WTC11 (cell line): ENCODE measurements at places on chromosomes 6 and 20. TPM values are rescaled to one million over a fixed set of nuclear protein-coding genes. Genes with fewer than 3 reads are reported as not detected.

GRCh38 chr20:61808447-61808846 lies 257.2 kb downstream of the TAF4 start:
- no peaks in the 10 kb centered on the region for H3K36me3 ChIP-seq
- H3K4me3 ChIP-seq, result no peak overlapping the region
- no peak for DNase-seq
- H3K4me1 ChIP-seq, result peaks cover 7% of the 10 kb centered on the region

DNA sequence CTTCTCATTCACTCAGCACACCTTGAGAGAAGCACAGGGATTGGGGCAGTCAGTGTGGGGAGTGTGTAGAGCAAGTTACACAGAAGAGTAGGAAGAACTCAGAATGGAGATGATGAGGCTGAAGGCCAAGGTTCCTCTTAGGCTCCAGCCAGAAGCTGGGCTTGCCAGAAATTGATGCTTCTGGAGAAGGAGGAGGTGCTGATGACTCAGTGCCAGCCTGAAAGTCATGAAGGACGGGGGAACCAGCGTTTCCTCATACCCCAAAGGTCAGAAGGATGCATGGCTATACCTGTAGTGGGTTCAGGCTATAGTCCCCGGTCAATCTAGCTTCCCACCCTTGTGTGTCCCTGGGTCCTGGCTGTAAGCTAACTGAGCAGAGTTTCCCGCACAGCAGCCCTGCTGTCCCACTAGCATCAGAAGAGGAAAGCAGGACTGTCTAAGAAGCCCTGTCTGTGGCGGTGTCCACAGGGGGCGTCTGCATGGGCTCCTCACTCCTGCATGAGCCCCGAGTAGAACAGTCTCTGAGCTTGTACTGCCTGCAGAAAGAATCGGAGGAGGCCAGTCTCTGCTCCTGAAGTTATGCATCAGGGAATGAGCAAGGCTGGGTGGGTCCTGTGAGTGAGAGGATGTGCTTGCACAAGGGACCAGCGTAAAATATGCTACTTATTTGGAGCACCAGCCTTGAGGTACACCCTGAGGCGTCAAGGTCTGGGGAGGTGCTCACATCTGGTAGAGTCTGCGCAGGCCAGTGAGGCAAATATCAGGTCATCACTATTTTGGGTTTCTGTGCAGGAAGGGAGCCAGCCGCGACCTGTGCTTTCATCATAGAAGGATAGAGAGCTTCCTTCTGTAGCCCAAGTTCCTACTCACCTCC lies 148.5 kb downstream of the MRPL14 start:
- peaks cover 5% of the 10 kb centered on the region for H3K27me3 ChIP-seq
- H3K4me1 ChIP-seq, result no peaks in the 10 kb centered on the region
- no peak overlapping the region for H3K27ac ChIP-seq
- no peak overlapping the region for H3K4me3 ChIP-seq
- DNase-seq, result no peak

The PRDM13 gene
- 0.09 to 0.14 TPM (median 0.11 TPM) in 3 replicates for total RNA-seq

DNA sequence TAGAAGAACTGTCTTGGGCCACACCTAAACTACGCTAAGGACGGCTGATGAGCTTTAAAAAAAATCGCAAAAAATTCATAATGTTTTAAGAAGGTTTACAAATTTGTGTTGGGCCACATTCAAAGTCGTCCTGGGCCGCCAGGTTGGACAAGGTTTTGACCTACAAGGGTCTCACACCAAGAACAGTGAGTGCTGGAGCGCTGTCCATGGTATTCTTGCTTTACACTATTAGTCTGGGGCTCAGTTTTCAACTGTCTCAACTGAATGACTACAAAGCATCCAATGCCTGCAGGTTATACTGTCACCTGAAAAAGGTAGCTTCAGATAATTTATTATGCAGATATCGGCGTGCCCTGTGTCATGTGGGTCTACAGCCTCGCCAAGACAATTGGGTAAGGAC lies 3.7 kb upstream of the FAXC start:
- no peak overlapping the region for H3K27ac ChIP-seq
- no peak overlapping the region for H3K4me3 ChIP-seq

The DDO gene
- total RNA-seq, result not detected in 3 replicates

The DEFB124 gene
- total RNA-seq, result not detected in 3 replicates

- DNase-seq, result no peak
- H3K4me1 ChIP-seq, result peaks cover 10% of the 10 kb centered on the region
- peaks cover 5% of the 10 kb centered on the region; the same call in 1 of the 2 replicates for H3K27me3 ChIP-seq
- no peak overlapping the region for H3K27ac ChIP-seq
Observed at GRCh38 chr6:108768166-108768555, 80.1 kb upstream of the ARMC2 start.
